ENCODE measurements at places on chromosomes 6 and 20. TPM values are rescaled to one million over a fixed set of nuclear protein-coding genes. Genes with fewer than 3 reads are reported as not detected.

The GPR63 gene
- not detected for polyA plus RNA-seq

The LKAAEAR1 gene
- not detected for polyA plus RNA-seq

The RIPPLY2 gene
- not detected for polyA plus RNA-seq

The MUCL3 gene
- not detected for polyA plus RNA-seq

The CCM2L gene
- not detected for polyA plus RNA-seq

The ADGRF5 gene
- not detected for polyA plus RNA-seq

The HLA-DQA1 gene
- 1,253 TPM for polyA plus RNA-seq

The TSPO2 gene
- not detected for polyA plus RNA-seq

The CDH22 gene
- polyA plus RNA-seq, result not detected

The ARMH2 gene
- polyA plus RNA-seq, result not detected

The LHFPL5 gene
- not detected for polyA plus RNA-seq

The RAD21L1 gene
- polyA plus RNA-seq, result not detected

The SPATA2 gene
- polyA plus RNA-seq, result 5.1 TPM

The TNFRSF6B gene
- polyA plus RNA-seq, result not detected

The TFB1M gene
- 16.9 TPM for polyA plus RNA-seq

The PTK7 gene
- polyA plus RNA-seq, result not detected

The TMEM74B gene
- polyA plus RNA-seq, result not detected

The MYMX gene
- polyA plus RNA-seq, result not detected

The GPX6 gene
- polyA plus RNA-seq, result not detected
